ENCODE measurements at places on chromosomes 3 and 15. TPM values are rescaled to one million over a fixed set of nuclear protein-coding genes. Genes with fewer than 3 reads are reported as not detected.

GRCh38 chr3:178284181-178284580 is 252.1 kb upstream of the KCNMB2 start:
- no peak for DNase-seq

- DNase-seq = no peak
Observed at GRCh38 chr3:158140396-158140795, 30.5 kb downstream of the RSRC1 start.

- DNase-seq = no peak
Observed at GRCh38 chr3:134697830-134698689, 47.2 kb upstream of the KY start.

DNA sequence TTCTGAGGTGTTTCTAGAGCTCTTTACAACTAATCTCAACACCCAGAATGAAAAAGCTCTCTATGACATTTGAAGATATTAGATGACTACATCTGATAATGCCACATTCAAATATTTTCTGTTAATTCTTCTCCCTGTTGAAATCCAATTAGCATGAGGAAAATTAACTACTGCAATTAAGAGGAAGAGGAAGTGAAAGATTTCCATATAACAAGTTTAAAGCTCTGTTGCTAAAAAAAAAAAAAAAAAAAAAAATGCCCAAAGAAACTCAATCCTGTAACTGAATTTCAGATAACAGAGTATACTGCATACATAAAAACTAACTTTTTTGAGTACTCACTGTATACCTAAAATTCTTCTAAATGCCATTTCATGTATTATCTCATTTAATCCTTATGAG is 109.8 kb downstream of the TNIK start:
- no peak for DNase-seq

GRCh38 chr3:150407808-150408220 is 284 bp upstream of the TSC22D2 start:
- no peak for DNase-seq

DNA sequence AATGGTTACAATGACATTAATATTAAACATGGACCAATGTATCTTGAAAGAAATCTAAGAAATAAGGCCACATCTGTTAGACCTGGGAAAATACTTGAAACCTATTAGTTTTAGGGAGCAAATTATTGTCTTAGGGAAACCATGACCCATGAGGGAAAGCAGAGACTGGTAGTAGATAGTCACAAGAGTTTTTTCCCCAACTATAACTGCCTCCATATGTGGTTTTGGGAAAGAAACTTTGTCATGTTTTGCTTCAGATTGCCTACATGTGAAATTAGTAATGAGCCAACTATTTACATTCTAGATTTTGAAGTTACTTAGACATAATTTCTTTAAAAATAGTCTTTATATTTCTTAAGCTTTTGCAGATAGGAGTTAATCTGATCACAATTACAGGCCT is 474.9 kb downstream of the ROBO2 start:
- no peak for DNase-seq

GRCh38 chr15:63089260-63090043 is 32.2 kb upstream of the LACTB start:
- no peak for DNase-seq

DNA sequence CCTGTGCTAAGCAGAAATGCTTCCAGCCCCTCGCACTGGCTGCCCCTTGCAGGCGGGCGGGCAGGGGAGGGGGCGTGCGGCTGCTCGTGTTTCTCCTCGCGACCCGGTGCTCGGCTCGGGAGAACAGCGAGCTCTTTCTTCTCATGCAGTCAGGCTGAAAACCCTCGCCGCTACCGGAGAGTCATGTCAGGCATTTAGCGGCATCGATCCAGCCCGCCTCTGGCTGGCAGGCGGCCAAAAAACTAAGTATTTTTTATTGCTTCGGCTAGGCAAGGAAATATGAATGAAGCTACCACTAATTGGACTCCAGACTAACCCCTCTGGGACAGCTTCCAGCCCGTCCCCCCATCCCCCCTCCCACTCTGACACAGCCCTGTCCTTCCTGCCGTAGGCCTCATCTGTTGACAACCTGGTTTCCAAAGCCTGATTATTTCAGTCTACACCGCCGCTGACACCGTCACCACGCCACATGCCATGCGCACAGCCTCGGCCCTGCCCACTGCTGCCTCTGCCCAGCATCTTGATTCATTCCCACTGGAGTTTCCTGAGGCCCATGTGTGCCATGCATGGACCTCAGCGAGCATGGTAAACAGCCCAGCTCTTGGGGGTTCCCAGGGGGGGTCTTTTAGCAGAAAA is 35.3 kb downstream of the TLE3 start:
- DNase-seq = peak; percentile 74

DNA sequence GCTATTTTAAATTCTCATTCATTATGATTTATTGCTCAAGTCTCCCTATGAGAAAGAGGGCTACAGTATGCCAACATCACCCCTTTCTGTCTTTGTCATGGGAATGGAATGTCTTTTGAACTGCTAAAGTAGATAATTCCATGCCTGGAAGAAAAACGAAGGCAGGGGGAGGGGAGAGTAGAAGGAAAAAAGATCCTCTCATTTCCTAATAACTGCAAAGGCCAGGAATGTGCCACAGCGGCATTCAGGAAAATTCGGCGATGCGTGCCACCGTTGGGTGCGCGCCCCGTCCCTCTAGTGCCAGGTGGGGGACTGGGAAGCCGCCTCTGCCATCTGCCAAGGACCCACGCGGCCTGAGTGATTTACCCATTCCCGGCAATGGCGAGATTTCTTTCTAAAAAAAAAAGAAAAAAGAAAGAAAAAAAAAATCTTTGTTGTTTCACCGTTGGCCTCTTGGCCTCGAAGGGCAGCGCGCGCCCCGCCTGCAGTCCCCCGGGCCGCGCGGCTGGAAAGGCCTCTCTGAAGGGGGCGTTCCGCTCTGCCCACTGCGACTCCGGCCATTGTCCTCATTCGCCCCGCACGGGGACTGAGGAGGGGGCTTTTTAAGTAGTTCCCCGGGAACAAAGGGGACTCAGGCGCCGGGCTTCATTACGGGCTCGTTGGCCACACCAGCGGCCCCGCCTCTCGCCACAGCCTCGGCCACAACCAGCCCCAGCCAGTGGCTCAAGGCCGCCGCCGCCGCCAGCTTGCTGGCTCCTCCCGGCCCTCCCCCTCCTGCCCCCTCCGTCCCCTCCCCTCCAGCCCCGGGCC is 54.5 kb downstream of the CPN2 start:
- DNase-seq = peak; percentile 82

DNA sequence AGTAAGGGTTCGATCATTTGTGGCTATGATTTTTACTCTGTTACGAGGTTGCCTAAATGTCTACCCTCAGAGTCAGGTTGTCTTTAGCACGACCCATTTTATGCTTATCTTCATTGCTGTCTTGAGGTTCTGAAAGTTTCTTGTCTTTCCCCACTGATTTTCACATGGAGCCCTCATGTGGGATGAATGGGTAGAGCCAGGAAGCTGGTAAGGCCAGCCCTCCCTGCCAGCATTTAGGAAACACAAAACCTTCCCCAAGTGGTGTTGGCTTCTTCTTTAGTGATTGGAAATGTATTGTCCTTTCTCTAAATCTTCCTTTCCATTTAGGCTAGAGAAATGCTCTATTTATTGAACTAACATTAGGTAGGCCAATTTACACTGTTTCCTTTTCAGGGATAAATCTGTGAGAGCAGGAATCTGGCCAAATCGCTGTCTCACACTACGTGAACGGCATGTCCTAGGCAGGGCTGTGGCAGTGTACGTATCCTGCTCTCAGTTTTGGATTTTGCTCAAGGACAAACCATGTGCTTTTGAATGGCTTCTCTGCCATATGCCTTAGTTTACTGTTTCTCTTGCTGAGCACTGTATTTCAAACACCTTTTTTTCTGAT is 43.7 kb downstream of the MYZAP start:
- DNase-seq = peak; percentile 86

DNA sequence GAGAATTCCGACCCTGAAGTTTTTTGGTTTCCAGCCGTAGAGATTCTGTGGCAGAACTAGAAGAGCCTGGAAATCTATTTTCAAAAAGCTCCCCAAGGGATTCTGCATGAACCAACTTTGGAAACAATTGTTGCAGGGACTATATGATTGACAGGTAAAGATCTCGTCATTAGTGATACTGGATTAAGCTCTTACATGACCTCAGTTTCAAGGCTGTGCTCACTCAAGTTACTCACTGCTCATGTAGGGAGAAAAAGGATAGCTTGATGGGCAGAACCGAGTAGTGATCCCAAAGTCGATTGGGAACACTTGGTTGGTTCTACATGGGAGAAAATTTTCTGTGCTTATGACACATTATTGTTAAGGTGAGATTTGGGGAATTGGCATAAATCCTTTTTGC is 142.3 kb upstream of the RASGRP1 start:
- DNase-seq = no peak

DNA sequence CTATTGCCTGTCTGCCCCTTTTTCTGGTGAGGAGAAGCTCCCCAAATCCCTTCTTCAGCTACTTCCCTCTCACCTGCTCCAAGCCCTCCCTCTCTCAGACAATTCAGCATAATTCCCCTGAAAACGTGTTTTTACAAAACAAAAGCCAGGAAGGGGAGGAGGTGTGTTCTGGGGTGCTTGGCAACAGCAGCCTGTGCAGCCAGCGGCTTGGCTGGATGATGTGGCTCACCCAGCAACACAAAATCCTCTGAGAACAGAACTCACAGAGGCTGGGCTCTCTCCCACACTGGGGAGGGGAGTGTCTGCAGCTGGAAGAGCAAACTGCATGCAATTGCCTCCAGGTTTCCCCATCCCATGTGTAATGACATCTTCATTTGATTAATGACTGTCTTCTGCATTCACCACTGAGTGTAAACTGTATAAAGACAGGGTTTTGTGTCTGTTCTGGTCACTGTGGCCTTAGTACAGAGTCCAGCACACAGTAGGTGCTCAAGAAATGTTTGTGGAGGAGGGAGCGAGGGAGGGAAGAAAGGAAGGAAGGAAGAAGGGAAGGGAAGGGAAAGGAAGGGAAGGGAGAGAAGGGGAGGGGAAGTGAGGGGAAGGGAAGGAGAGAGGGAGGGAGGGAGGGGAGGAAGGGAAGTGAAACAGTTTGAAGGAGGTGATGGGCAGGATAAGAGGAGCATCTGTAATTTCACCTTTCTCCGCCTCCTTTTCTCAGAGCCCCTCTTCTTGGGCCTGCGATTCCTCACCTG is 70.1 kb upstream of the GLCE start:
- no peak for DNase-seq

GRCh38 chr3:81545572-81545971 is 215.9 kb downstream of the GBE1 start:
- no peak for DNase-seq

GRCh38 chr3:59873576-59874230 is 823.9 kb upstream of the CFAP20DC start:
- no peak for DNase-seq

- no peak for DNase-seq
Observed at GRCh38 chr15:38588672-38589071, 24.1 kb upstream of the RASGRP1 start.

DNA sequence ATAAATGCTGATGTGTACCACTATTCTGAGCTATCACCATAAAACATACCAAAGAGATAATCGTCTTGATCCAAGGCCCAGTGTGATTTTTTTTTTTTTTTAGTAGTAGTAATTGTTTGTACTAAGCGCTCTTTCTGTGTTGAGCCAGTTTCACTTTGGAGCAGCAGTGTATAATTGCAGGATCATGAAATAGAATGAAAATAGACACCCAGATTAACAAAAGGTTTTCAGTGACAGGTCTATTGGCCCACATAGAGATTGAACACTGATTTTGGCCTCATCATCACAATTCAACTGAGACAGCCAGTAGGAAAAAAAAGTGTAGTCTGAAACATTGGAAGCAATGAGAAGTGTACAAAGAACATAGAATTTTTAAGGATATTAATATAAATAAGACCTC is 749.8 kb downstream of the NAALADL2 start:
- no peak for DNase-seq

GRCh38 chr3:48623851-48624547 is 2.4 kb upstream of the TMEM89 start:
- no peak for DNase-seq

DNA sequence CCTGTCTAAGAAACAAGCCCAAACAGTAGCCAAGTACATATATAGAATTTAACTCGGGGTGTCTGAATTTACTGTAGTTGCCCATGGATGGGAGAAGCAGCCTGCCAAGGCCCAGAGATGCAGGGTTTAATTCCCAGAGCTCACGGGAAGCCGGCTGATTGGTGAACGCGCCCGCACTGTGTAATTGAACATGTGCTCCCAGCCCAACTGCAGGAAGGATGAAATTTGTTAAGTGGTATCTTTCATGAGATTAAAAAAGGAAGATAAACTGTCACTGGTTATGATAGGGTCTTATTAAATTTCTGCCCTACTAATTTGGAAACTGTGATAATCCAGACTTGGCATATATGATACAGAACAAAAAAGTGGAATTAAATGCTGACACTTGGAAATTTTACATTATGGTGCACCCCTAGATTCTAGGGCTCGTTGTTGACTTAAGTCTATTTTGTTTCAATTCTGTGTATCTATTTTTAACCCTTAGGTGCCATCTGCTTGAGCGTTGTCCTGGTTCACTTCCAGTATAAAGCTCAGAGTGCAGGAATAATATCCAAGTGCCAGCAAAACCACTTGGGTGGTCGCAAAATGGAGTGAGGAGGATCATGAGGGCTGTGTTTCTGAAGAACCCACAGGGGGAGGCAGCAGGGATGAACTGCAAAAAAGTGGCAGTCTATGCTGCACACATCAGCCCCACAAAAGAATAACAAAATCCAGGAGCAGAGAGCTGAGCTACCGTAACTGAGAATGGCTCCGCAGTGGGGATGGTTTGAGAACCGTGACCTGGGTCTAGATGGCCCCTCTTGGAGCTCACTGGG is 13.8 kb upstream of the TMC3 start:
- no peak for DNase-seq

DNA sequence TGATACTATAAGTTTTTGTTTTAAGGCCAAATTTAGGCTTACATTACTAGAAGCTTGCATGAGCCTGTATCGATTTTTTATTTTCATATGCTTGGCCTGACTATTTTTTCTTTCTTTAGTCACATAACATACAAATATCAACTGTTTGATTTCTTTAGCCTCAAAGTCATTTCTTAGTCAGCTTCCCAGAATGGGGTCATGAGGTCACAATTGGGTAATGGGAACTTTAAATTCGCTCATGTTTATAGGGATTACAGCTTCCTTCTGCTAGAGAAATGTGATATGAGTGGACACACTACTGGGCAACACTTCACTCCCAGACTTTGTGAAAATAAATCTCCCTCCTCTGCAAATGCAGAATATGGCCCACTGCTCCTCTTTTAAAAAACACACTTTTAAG is 9.1 kb upstream of the TIPARP start:
- DNase-seq = no peak

Gene RBM6
- 146 TPM for total RNA-seq

Gene CPNE9
- not detected for total RNA-seq

Gene HTR3E
- not detected for total RNA-seq

Gene PEX5L
- 13.2 TPM for total RNA-seq

Gene CEMIP
- 1.6 TPM for total RNA-seq
